Ascending aorta (tissue), 2 donors: ENCODE measurements at places on chromosomes 6 and 20.
A peak's percentile ranks its signal among the peaks of the same experiment; 100 is the strongest.

DNA sequence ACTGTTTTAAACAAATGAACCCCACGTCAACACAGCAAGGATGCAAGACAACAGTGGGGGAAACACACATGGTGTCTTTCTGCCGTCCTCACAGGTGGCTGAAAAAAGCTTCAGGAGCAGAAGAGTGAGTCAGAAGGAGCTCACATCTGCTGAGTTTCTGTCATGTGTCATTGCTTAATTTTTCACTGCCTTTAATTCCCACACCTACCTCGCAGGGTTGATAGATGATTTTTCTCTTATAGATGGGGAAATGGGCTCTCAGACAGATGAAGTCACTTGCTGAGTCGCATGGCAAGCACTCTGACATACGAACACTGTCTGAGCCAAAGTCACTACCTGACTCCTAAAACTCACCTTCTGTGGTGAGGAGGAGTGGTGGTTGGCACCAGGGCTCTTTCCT is 28.3 kb upstream of the CARMIL1 start:
- no peak overlapping the region for H3K4me3 ChIP-seq
- no peaks in the 10 kb centered on the region for H3K27me3 ChIP-seq
- H3K4me1 ChIP-seq = no peaks in the 10 kb centered on the region
- no peak overlapping the region for H3K27ac ChIP-seq

DNA sequence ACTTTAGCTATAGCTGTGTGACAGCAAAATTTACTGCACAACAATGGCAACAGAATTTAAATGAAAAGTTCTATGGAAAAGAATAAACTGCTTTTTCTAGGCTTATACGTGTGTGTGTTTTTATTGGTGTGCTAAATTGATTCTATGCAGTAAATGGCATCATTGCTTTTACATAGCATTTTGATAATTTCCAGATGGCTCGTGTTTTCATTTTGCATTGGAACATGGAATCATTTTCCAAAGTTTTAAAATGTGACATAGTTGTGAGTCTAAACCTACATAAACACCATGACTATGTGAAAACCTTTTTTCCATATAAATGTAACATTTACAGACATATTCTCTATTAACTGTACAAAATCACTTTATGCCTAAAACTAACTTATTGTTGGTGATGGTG is 127.8 kb downstream of the SIM1 start:
- no peaks in the 10 kb centered on the region for H3K27me3 ChIP-seq
- DNase-seq = no peak
- H3K27ac ChIP-seq = no peak overlapping the region
- no peak overlapping the region for H3K4me3 ChIP-seq
- H3K4me1 ChIP-seq = no peaks in the 10 kb centered on the region

- peaks cover 2% of the 10 kb centered on the region for H3K4me1 ChIP-seq
- no peak within 1 kb of the TSS for H3K27ac ChIP-seq
- H3K36me3 ChIP-seq = no peaks in the 10 kb centered on the region
- peak within 1 kb of the TSS; percentile 32 for H3K4me3 ChIP-seq
- H3K27me3 ChIP-seq = peaks cover 8% of the 10 kb centered on the region
- no peak for DNase-seq
Measured at GRCh38 chr20:63536997-63537524, at the start of gene PTK6. TSS of gene PTK6 (minus strand) at chr20:63537376. CDS start at chr20:63537314, 62 bp downstream.

DNA sequence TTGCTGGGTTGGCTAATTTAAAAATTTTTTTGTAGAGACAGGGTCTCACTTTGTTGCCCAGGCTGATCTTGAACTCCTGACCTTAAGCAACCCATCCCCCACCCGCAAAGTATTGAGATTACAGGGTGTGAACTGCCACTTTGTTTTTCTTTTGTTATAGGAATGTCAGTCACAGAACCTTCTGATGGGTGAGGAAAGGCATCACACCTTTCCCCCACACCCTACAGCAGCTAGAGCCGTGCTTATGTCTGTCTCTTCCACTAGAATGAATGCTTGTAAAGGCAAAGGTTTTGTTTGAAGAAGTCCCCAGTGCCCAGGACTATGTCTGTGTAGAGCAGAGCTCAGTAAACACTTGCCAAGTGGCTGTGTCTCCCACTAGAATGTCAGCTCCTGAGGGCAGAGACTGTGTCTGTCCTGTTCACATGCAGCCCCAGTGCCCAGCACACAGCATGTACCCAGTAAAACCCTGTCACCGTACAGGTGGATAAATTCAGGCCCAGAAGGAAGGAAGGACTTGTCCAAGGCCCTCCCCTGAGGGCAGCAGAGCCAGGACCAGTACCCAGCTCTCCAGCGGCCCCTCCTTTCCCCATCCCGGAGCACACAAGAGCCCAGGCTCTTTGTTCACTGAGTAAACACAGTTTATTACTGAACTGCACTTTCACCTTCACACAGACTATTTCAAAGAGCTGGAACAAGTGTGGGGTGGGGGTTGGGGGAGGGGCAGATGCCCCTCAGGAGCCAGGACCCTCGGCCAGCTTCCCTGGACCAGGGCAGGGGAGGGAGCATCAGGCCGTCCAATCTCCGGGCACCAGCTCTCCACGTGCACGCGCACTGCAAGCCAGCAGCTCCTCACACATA is 26.4 kb downstream of the COX4I2 start:
- H3K36me3 ChIP-seq = peaks cover 19% of the 10 kb centered on the region
- H3K4me1 ChIP-seq = peaks cover 53% of the 10 kb centered on the region
- peak overlapping the region; percentile 95 for H3K27ac ChIP-seq
- no peak overlapping the region for H3K4me3 ChIP-seq
- DNase-seq = no peak

GRCh38 chr20:31967830-31968249 is at the start of gene XKR7:
TSS of gene XKR7 (plus strand) at chr20:31968151. CDS start at chr20:31968176, 25 bp downstream.
- no peaks in the 10 kb centered on the region for H3K36me3 ChIP-seq
- no peaks in the 10 kb centered on the region for H3K4me1 ChIP-seq
- H3K27me3 ChIP-seq = peaks cover 3% of the 10 kb centered on the region
- peak within 1 kb of the TSS; percentile 33 for H3K4me3 ChIP-seq
- no peak within 1 kb of the TSS for H3K27ac ChIP-seq
- DNase-seq = no peak

- H3K4me3 ChIP-seq = no peak overlapping the region
- no peak for DNase-seq
- no peaks in the 10 kb centered on the region for H3K4me1 ChIP-seq
Measured at GRCh38 chr6:144185133-144185836, 35.0 kb downstream of the STX11 start.

- H3K4me3 ChIP-seq = no peak overlapping the region
- H3K27me3 ChIP-seq = no peaks in the 10 kb centered on the region
- H3K4me1 ChIP-seq = peaks cover 3% of the 10 kb centered on the region
- DNase-seq = peak; percentile 30
- H3K36me3 ChIP-seq = no peaks in the 10 kb centered on the region
Measured at GRCh38 chr20:5065166-5065878, 54.4 kb downstream of the PCNA start.
